ENCODE measurements at places on chromosomes 6 and 20. TPM values are rescaled to one million over a fixed set of nuclear protein-coding genes. Genes with fewer than 3 reads are reported as not detected.

DNA sequence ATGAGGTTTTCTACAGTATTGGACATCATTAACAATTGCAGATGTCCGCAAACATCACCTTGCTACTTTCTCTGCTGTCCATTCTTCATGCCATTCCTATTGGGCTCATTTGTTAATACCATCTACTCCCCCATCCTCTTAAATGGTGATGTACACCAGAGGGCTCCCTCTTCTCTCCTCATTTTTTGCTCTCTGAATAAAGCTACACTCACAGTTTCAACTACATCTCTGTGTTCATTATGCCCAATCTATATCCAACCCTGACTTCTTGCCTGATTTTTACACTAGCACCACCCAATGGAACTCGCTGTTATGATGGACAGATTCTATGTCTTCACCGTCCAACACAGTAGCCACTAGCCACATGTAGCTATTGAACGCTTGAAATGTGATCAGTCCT is 288.1 kb upstream of the ID4 start:
- DNase-seq: no peak
- H3K27me3 ChIP-seq: no peaks in the 10 kb centered on the region
- no peak overlapping the region for H3K27ac ChIP-seq
- no peak overlapping the region for H3K4me3 ChIP-seq
- H3K36me3 ChIP-seq: no peaks in the 10 kb centered on the region

DNA sequence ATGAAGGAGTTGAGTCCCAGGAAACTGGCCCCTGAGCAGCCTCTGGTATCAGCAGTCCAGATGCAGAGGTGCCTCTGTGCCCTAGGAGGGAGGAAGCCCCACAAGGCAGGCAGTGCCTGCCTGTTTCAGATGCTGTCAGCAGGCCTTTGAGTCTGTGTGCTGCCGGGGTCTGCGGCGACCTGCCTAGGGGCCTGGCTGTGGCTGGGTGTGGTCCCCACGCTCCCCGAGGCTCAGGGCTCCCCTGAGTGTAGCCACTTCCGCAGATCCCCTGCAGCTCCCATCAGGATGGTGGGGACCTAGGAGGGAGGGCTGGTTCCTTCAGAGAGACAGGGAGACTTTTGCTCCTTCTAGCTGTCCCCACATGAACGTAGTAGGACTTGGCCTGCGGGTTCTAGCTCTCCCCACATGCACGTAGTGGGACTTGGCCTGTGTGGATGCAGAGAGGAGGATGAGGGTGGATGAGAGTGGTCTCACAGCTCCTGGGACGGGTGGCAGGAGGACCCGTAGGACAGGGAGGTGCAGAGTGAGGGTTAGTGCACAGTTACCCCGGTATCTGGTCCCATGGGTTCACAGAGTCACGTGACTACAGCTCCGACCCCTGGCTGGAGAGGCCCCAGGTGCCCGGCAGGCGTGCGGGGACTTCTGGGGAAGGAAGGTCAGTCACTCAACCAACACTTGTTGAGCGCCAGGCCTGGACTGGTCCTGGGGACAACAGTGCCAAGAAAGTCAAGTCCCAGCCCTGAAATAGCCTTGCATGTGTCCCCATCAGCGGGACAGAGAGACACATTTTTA is 41.0 kb downstream of the CDH4 start:
- H3K36me3 ChIP-seq: no peaks in the 10 kb centered on the region
- no peak for DNase-seq
- H3K4me1 ChIP-seq: peaks cover 12% of the 10 kb centered on the region

DNA sequence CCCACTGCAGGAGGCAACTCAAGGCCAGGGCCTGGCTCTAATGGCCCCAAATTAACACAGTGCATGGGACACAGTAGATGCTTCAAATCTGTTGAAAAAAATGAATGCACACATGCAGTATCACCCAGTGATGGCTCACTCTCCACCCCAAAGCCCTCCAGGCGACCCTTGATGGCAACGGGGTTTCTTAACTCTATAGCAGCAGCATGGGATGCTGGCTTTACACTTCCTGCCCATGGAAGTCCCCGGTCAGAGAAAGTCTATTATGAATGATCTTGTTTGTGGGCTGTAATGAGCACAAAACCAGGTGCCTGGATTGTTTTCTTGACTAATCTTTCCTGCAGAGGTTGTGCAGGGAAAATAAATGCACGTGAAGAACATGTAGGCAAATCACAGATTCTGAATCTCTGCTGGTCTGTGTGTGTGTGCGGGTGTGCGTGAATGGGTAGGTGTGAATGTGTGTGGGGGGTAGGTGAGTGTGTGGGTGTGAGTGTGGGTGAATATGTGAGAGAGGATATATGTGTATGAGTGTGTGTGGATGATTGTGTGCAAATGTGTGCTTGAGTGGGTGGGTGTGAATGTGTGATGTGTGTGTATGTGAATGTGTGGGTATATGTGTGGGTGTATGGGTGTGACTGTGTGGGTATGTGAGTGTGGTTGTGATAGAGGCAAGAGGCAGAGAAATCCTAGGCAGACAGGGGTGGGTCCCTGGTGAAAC is 60.1 kb upstream of the MLN start:
- peaks cover 36% of the 10 kb centered on the region for H3K27me3 ChIP-seq
- no peaks in the 10 kb centered on the region for H3K36me3 ChIP-seq

- peaks cover 23% of the 10 kb centered on the region for H3K4me1 ChIP-seq
- no peak for DNase-seq
- no peak overlapping the region for H3K4me3 ChIP-seq
- peaks cover 12% of the 10 kb centered on the region for H3K27me3 ChIP-seq
These were observed 19.4 kb downstream of the COL11A2 start for GRCh38 chr6:33172688-33173534.

DNA sequence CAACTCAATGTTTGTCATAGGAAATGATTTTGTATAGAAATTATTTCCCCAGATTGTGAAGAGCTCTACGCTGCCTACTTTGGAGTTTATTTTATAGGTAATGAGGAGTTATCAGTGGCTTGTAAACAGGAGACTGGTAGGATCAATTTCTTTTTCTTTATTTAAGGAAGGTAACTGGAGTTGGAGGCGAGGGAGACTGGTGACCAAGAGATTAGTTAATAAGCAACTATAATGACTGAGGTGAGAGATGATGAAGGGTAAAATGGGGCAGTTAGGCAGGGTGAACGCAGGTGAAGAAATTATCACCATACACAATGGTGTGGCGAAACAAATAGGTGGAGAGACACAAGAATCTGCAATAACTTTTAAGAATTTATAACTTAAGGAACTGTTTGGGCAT is 100.2 kb downstream of the PRKN start:
- H3K4me3 ChIP-seq: no peak overlapping the region
- no peak overlapping the region for H3K27ac ChIP-seq
- peaks cover 10% of the 10 kb centered on the region for H3K36me3 ChIP-seq
- DNase-seq: no peak
- H3K27me3 ChIP-seq: no peaks in the 10 kb centered on the region

GRCh38 chr6:18142591-18142861 is 12.4 kb downstream of the TPMT start:
- no peaks in the 10 kb centered on the region for H3K4me1 ChIP-seq
- no peaks in the 10 kb centered on the region for H3K27me3 ChIP-seq
- no peak overlapping the region for H3K4me3 ChIP-seq
- H3K36me3 ChIP-seq: peaks cover 19% of the 10 kb centered on the region
- H3K27ac ChIP-seq: no peak overlapping the region

- DNase-seq: no peak
- no peak overlapping the region for H3K4me3 ChIP-seq
- peaks cover 29% of the 10 kb centered on the region for H3K27me3 ChIP-seq
- no peak overlapping the region for H3K27ac ChIP-seq
These were observed 15.2 kb upstream of the GUCA1A start for GRCh38 chr6:42158011-42158410.

DNA sequence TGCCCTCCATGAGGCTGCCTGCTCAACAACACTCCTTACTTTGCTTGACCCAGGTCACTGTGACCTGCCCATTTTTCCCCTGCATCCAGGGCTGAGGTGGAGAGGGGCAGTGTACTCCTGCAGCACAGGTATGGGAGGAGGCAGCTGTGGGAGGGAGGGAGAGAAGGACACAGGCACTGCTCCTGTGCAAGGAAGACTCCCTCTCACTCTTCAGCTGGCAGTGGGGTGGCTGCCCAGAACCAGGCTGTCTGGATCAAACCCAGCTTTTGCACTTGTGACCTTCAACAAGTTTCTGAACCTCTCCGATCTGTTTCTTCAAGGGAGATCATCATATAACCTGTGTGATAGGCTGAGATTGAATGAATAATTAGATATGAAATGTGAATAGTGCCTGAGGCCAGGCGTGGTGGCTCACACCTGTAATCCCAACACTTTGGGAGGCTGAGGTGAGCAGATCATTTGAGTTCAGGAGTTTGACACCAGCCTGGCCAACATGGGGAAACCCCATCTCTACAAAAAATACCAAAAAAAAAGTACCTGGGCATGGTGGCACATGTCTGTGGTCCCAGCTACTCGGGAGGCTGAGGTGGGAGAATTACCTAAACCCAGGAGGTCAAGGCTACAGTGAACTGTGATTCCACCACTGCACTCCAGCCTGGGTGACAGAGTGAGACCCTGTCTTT is 14.1 kb downstream of the TGIF2 start:
- H3K27me3 ChIP-seq: no peaks in the 10 kb centered on the region
- DNase-seq: no peak
- peaks cover 14% of the 10 kb centered on the region for H3K36me3 ChIP-seq
- peaks cover 28% of the 10 kb centered on the region for H3K4me1 ChIP-seq

- no peak overlapping the region for H3K27ac ChIP-seq
- no peaks in the 10 kb centered on the region for H3K27me3 ChIP-seq
- no peaks in the 10 kb centered on the region for H3K4me1 ChIP-seq
These were observed 178.2 kb downstream of the PTPRT start for GRCh38 chr20:43011491-43011890.

- H3K27me3 ChIP-seq: no peaks in the 10 kb centered on the region
- peaks cover 7% of the 10 kb centered on the region for H3K4me1 ChIP-seq
- H3K4me3 ChIP-seq: no peak overlapping the region
- H3K36me3 ChIP-seq: no peaks in the 10 kb centered on the region
- DNase-seq: no peak
- H3K27ac ChIP-seq: no peak overlapping the region
These were observed 1033.0 kb upstream of the FLRT3 start for GRCh38 chr20:15370370-15370769.

DNA sequence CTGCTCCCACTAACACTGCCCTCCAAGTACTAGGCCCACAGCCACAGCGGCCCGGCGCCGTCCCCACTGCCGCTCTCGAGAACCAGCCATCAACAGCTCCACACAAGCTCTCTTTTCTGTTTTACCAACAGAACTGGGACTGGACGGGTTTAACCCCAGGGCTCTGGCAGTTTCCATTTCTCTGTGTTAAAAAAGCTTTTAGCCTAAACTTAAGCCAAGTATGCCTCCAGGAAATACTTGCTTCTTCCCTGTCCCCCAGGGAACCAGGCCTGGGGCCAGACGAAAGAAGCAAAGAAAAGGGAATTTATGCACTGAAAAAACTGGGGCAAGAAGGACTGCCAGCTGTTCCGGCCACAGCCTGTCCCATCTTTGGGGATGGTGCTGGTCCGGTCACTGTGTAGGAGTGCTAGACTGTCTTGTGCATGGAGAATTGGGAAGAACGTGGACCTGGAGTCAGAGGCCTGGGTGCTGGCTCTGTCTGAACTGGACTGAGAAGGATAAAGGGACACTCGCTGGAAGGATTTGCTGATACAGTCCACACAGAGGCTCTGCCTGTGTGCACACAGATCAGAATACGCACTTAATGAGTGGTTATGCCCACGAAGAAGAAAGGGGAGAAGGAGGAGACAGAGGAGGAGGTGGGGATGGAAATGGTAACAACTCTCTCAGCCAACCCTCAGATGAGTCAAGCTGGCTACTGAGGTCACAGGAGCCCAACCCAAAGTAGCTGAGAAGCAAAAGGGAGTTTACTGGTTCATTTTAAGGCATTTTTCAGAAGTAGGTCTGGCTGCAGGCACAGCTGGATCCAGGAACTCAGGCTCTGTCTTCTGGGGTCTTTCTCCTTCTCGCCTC is 254.4 kb upstream of the PMEPA1 start:
- H3K4me1 ChIP-seq: peaks cover 9% of the 10 kb centered on the region
- no peak overlapping the region for H3K4me3 ChIP-seq
- no peaks in the 10 kb centered on the region for H3K36me3 ChIP-seq
- peaks cover 41% of the 10 kb centered on the region for H3K27me3 ChIP-seq

- H3K4me1 ChIP-seq: no peaks in the 10 kb centered on the region
- H3K36me3 ChIP-seq: peaks cover 7% of the 10 kb centered on the region
- no peak overlapping the region for H3K4me3 ChIP-seq
- no peak overlapping the region for H3K27ac ChIP-seq
- H3K27me3 ChIP-seq: no peaks in the 10 kb centered on the region
These were observed 6.6 kb downstream of the SLC2A4RG start for GRCh38 chr20:63745961-63746731.

- peaks cover 2% of the 10 kb centered on the region for H3K4me1 ChIP-seq
- DNase-seq: no peak
- no peak overlapping the region for H3K27ac ChIP-seq
- peaks cover 4% of the 10 kb centered on the region for H3K27me3 ChIP-seq
These were observed 54.8 kb upstream of the TFAP2D start for GRCh38 chr6:50658561-50658960.

DNA sequence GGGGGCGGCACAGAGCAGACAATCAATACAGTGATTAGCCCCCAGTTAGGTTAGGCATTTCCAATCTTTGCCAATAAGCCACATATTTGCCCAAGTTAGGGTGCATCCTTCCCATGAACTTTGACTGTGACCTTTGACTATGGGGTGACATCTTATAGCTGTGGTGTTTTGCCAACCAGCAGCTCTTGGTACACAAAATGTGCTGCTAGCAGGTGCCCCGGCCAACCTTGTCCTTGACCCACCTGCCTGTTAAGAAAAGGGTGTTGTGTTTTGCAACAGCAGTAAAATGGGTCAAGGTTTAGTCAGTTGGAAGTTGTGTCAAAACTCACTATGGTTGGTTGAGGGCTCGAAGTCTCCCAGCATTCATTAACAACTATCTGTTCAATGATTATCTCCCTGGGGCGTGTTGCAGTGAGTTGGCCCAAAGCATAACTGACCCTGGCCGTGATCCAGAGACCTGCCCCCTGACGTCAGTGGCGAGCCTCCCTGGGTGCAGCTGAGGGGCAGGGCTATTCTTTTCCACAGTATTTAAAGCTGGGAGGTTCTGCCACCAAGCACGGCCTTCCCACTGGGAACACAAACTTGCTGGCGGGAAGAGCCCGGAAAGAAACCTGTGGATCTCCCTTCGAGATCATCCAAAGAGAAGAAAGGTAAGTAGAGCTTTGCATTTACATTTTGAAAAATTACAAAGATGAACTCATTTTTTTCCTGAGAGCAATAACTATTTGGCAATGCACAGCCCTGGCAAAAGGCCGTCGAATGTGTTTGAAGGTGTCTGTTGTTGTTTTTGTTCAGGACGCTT is at the start of gene PCK1:
Gene PCK1 (plus strand): TSS at position 557 of the 802 bp plus-strand sequence. CDS start 302 bp downstream, outside the sequence.
- H3K27me3 ChIP-seq: peaks cover 53% of the 10 kb centered on the region
- H3K4me1 ChIP-seq: no peaks in the 10 kb centered on the region
- H3K4me3 ChIP-seq: no peak within 1 kb of the TSS
- H3K27ac ChIP-seq: no peak within 1 kb of the TSS
- DNase-seq: no peak

- DNase-seq: no peak
- H3K27ac ChIP-seq: no peak overlapping the region
- no peak overlapping the region for H3K4me3 ChIP-seq
- no peaks in the 10 kb centered on the region for H3K36me3 ChIP-seq
- H3K4me1 ChIP-seq: peaks cover 8% of the 10 kb centered on the region
These were observed 273.0 kb downstream of the CDH4 start for GRCh38 chr20:61524951-61525666.

- DNase-seq: no peak
- no peak overlapping the region for H3K27ac ChIP-seq
- H3K4me3 ChIP-seq: no peak overlapping the region
- H3K27me3 ChIP-seq: no peaks in the 10 kb centered on the region
These were observed 918.3 kb upstream of the MAP3K7 start for GRCh38 chr6:91505199-91505598.

Gene TMEM63B
- 36.1 TPM for total RNA-seq

Gene OR12D3
- total RNA-seq: not detected

Gene SSTR4
- total RNA-seq: not detected

Gene EEF1A1
- total RNA-seq: 10,582 TPM

Gene CLVS2
- total RNA-seq: not detected

Gene DDO
- not detected for total RNA-seq

Gene DEFB116
- total RNA-seq: not detected

Gene NTSR1
- 0.11 TPM for total RNA-seq

Gene SLC22A7
- not detected for total RNA-seq

Gene NRN1
- 0.21 TPM for total RNA-seq

Gene CD24
- 0.42 TPM for total RNA-seq

Measured in osteocyte (in vitro differentiated cells).